Breast epithelium (tissue), 4 donors: ENCODE measurements at places on chromosomes 2 and 18. TPM values are rescaled to one million over a fixed set of nuclear protein-coding genes. Genes with fewer than 3 reads are reported as not detected.

DNA sequence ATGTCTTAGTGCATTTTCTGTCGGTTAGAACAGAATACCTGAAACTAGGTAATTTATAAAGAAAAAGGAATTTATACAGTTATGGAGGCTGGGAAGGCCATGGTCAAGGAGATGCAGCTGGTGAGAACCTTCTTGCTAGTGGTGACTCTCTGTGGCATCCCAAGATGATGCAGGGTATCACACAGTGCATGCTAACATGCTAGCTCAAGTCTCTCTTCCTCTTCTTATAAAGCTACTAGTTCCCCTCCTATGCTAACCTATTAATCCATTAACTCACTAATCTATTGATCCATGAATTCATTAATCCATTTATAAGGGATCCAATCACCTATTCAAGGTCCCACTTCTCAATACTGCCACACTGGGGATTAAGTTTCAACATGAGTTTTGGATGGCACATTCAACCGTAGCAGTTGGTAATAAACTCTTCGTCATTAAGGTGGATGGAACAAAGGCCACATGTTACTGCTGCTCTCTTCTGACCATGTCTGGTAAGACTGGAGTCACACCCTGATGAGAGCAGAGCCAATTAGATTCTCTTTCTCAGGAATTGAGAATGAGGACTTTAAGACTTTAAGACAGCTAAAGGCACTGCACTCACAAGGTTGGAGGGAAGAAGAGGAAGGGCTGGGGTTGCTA, 211.6 kb upstream of the SMAD7 start:
- no peak for DNase-seq

DNA sequence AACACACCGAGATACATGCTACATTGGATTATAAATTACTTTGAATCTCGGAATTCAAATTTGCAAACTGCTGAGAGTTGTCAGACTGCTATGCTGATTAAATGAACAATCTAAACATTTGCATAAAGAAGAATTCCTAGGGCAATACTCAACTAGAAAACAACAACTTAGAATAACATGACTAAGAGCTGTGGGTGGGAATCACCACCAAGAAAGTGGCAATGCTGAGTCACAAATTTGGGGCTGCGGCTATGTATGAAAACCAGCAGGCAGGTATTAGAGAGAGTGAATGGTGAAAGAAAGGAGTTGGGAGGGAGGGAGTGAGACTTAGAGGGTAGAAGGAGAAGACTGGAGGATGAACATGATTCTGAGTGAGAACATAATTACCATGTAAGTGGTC, 559.5 kb downstream of the PIK3C3 start:
- DNase-seq, result no peak

DNA sequence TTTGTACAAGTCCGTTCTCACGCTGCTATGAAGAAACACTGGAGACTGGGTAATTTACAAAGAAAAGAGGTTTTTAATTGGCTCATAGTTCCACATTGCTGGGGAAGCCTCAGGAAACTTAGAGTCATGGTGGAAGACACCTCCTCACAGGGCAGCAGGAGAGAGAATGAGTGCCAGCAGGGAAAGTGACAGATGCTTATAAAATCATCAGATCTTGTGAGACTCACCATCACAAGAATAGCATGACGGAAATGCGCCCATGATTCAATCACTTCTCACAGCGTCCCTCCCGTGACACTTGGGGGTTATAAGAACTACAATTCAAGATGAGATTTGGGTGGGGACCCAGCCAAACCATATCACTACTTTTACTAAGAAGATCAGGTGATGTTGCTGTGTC, 285.8 kb downstream of the TMX3 start:
- DNase-seq, result no peak

DNA sequence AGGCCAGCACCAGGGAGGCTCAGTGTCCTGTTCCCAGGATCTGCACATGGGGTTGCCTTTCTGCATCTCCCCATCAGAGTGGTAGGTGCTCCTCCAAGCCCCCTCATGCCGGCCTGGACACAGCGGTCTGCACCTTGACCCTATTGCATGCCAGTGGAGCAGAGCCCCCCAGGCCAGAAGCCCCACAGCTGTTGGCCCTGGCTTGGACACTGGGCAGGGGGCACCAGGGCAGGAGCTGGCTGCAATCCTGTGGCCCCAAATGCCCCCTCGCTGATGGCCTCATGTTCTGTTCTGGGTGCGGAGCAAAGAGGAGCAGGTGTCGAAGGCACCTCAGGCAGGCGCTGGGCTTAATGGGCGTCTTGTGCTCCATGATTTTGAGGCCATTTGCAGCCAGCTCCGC, 62.7 kb downstream of the CCDC74A start:
- DNase-seq, result no peak

- no peak for DNase-seq
These were observed 266.8 kb upstream of the CRIM1 start for GRCh38 chr2:36088716-36089328.

FNDC4 gene
- 12.4 TPM for total RNA-seq

KIAA2012 gene
- not detected for total RNA-seq

GAREM1 gene
- 7.8 TPM for total RNA-seq

XPO1 gene
- total RNA-seq, result 76.0 TPM
